ENCODE measurements at places on chromosomes 11 and 22. TPM values are rescaled to one million over a fixed set of nuclear protein-coding genes. Genes with fewer than 3 reads are reported as not detected.

APOL3 gene
- total RNA-seq, result 101 TPM

DEPDC7 gene
- 1.1 TPM for total RNA-seq

ESAM gene
- 116 TPM for total RNA-seq

MUC2 gene
- total RNA-seq, result not detected

TRIM49C gene
- not detected for total RNA-seq

CSRP3 gene
- not detected for total RNA-seq

IFITM1 gene
- total RNA-seq, result 182 TPM

ELFN2 gene
- total RNA-seq, result not detected

CYP2D6 gene
- not detected for total RNA-seq

OR51E2 gene
- not detected for total RNA-seq

MICALL1 gene
- 49.3 TPM for total RNA-seq

CHST1 gene
- total RNA-seq, result 50.2 TPM

WT1 gene
- total RNA-seq, result not detected

KRTAP5-2 gene
- not detected for total RNA-seq

ADM gene
- 193 TPM for total RNA-seq

OR2D2 gene
- not detected for total RNA-seq

LIF gene
- total RNA-seq, result 11.3 TPM

PARVG gene
- total RNA-seq, result 71.3 TPM

OR52B2 gene
- total RNA-seq, result not detected

SLC35E4 gene
- 12.8 TPM for total RNA-seq

REXO2 gene
- 101 TPM for total RNA-seq

MAPK8IP2 gene
- total RNA-seq, result 0.92 TPM

ST14 gene
- total RNA-seq, result 6.9 TPM

FOLR1 gene
- total RNA-seq, result not detected
